CD8-positive, alpha-beta memory T cell (primary cell): ENCODE measurements at places on chromosomes 5 and 9. TPM values are rescaled to one million over a fixed set of nuclear protein-coding genes. Genes with fewer than 3 reads are reported as not detected.

Gene CDO1
- polyA plus RNA-seq = not detected

Gene NR3C1
- polyA plus RNA-seq = 85.5 TPM

Gene AQP7
- polyA plus RNA-seq = not detected

Gene SLC45A2
- polyA plus RNA-seq = not detected

DNA sequence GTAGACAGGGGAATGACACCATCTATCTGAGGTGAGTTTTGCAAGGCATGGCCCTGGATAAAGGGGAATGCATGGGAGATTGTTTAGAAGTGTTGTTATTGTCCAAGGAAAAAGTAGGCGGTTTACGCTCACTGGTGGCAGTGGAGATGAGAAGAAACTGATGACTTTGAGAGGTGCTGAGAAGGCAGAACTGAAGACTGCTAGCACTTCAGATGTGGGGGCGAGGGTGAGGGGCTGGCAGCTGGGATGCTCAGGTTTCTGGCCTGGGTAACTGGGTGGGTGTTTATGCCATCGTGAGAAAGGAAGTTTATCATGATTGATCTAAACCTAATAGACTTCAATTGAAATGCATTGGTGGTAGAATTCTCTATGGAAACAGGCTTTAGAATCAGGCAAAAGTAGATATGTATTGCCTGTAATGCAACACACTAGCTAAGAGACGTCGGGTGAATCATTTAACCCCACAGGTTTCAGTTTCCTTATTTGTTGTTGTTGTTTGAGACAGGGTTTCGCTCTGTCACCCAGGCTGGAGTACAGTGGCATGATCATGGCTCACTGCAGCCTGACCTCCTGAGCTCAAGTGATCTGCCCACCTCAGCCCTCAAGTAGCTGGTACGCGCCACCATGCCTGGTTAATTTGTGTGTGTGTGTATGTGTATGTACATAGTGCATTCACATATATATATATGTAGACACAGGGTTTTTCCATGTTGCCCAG lies 123.5 kb downstream of the SLC24A2 start:
- no peak for DNase-seq
